ENCODE measurements at places on chromosomes 5 and 9.

GRCh38 chr9:98409719-98410118 lies 154.3 kb upstream of the TBC1D2 start:
- DNase-seq, result no peak

DNA sequence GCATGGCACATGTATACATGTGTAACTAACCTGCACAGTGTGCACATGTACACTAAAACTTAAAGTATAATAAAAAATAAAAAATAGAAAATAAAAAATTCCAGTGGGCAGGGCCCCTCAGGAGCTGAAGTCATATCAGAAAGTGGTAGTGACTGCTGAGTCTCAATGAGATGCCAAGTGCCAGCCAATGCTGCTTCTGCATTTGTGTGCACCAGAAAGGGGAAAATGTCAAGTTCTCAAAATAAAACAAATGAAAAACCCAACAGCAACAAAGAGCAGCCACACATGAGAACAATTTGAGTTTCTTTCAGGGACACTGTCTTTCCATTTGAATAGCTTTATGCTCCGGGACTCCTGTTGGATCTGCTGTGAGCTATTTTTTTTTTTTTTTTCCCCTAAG lies 117.2 kb upstream of the CCDC112 start:
- no peak for DNase-seq

- no peak for DNase-seq
These were observed 9.5 kb downstream of the SPRY4 start for GRCh38 chr5:142315096-142315900.

- DNase-seq, result no peak
These were observed 1.2 kb downstream of the MRPS30 start for GRCh38 chr5:44809956-44810420.

GRCh38 chr9:86098824-86099700 lies at the start of gene GOLM1:
Gene GOLM1, minus strand, starts transcription at chr9:86099558. Its CDS starts 20,238 bp downstream, at chr9:86079320.
- DNase-seq, result peak; percentile 14

All from CD8-positive, alpha-beta T cell (primary cell).